Left hindlimb (tissue), 1 donor: ENCODE measurements at places on chromosomes 1 and 21.
A peak's percentile ranks its signal among the peaks of the same experiment; 100 is the strongest.

DNA sequence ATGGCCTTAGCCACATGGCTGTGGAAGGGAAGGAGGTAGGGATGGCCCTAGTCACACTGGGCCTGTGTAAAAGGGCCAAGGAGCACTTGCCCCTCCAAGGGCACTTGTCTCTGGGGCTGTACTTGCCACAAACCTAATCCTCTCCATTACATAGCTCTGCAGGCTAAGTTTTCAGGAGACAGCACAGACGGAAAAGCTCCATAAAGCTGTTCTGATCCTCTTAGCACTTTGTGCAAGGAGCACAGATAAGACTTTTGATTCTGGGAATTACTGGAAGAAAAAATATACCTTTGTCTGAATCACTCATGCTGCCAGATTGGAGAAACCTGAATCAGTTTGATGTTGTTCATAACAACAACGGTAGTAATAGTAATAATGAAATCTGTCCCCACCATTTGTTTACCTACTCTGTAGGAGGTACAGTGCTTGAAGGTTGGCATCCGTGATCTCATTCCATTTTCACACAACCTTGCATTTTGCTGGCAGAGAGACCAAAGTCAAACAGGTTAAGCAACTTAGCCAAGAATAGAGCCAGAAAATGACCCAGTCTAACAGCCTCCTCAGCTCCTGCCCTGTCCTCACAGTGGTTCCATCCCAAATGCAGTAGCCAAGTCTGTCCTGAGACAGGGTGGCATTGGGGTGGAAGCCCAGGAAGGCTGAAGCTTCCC, 207.1 kb downstream of the ROR1 start:
- no peak for DNase-seq

GRCh38 chr1:231618609-231619256, 7.9 kb upstream of the DISC1 start:
- DNase-seq: no peak

DNA sequence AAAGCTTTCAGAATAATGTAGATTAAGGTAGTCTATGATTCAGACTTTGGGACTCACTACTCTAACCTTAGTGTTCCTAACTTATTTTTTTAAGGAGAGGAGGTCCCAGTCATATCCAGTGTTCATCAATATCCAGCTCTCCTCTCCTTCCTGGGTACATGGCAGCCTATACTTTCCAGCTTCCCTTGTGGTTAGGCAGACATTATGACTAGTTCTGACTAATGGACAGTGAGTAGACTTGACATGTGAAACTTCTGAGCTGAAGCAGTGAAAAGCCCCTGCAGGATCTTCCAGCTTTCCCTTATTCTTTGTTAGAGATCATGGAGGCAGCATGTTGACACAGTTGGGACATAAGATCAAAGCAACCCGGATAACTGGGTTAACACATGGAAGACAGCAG, 144.2 kb downstream of the PTPRU start:
- no peak for DNase-seq

DNA sequence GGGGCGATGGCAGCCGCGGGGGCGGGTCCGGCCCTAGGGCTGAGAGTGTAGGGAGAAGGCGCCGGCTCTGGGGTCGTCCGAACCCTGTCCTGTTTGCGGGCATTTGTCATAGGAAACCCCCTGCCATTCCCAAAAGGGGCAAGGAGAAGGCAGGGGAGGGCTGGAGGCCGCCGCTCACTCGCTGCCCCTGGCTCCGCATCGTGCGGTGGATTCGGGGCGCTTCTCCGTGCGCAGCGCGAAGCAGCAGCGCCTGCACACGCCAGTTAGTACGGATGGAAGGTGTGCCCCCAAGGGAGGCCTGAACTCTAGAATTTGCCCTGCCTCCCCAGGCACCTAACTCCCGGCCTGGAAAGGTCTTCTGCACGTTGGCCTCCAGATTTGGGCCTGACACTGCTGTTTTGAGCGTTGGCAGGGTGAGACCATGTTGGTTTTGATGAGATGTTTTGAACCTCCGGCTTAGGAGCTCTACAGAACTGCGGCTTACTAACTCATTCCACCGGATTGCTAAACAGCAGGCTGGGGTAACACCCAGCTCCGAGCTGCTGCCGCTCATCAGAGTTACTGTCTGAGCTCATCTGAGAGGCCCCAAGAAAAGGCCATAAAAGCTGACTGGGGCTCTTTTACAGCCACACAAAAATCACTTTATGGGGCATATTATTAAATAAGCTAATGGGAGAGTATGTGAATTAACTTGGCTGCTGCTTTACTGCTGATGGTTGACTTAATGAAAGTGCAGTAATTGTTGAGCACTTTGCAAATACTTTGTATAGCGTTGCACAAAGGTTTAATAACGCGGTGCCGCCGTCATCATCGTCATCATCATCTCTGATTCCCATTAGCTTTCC, 987 bp downstream of the GPR137B start:
- DNase-seq: peak; percentile 42

DNA sequence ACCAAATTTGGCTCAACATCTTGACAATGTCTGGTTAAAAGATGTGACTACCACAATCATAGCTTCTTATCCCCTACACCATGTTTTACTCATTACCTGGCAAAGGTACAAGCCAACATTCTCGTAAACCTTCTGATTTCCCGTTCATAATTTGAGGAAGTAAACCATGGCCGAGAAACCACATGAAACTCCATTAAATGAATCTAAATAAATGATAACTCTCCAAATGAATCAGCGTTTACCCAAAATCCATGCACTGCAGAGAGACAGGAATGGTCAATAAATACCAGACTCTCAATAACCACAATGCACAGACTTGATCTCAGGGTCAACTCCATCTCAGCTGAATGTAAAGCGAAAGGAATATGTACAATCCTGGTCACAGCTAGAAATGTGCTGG, 125.2 kb downstream of the TYW3 start:
- DNase-seq: no peak

DNA sequence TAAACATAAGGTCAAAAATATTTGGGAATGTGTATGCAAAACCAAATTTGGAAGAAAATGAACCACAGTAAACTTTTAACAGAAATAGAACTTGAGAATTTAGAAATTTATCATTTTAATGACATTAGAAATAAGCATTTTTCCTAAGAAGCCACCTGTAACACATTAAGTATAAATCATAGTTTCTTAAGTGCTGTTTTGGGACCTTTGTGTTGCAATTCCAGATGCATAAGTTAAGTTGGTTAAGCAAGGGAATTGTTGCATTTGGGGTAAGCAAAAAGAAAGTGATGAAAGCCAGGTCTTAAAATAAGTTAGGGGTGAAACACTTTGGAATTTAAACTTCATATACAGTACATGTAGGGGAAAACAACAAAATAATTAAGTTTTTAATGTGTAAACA, 49.8 kb downstream of the CDKN2C start:
- no peak for DNase-seq

- DNase-seq: no peak
Observed at GRCh38 chr1:88800382-88801051, 90.8 kb downstream of the GTF2B start.

DNA sequence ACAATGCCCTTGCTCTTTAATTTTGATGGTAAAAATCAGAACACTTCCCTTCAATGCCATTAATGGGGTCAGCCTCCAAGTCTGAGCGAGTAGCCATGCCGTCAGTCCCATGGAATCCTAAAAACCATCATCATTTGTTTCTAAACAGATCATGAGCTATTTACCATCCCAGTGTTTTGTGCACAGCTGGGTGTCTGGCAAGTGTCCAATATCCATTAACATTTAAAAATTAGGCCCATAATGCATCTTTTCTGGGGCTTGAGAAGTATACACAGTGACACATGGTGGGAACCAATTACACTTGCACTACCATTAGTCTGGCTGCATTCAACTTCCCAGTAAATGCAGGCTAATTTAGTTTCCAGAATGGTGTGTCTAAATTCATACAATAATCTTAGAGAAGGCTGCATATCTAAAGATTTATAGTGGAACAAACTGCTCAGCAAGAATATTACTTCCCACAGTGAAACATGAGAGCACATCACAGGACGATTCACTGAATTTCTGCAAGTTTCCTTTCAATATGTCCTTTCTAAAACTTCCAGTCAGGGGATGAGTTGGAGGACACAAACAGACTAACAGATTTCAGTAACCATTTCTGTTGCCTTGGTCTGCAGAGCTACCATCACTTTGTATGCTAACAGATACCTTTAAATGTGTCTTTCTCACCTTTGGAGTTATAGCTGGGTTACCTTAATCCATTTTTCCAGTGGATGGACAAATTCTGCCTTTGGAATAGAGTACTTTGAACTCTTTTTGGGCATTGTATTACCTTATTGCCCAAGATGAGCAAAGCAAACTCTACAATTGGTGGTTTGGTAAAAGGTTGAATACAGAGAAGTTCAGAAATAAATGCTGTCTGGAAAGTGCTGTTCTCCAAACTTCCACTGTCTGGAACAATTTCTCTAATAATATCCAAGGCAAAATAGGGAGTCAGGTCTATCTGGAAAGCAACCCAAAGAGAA, 258.0 kb downstream of the PTBP2 start:
- no peak for DNase-seq

DNA sequence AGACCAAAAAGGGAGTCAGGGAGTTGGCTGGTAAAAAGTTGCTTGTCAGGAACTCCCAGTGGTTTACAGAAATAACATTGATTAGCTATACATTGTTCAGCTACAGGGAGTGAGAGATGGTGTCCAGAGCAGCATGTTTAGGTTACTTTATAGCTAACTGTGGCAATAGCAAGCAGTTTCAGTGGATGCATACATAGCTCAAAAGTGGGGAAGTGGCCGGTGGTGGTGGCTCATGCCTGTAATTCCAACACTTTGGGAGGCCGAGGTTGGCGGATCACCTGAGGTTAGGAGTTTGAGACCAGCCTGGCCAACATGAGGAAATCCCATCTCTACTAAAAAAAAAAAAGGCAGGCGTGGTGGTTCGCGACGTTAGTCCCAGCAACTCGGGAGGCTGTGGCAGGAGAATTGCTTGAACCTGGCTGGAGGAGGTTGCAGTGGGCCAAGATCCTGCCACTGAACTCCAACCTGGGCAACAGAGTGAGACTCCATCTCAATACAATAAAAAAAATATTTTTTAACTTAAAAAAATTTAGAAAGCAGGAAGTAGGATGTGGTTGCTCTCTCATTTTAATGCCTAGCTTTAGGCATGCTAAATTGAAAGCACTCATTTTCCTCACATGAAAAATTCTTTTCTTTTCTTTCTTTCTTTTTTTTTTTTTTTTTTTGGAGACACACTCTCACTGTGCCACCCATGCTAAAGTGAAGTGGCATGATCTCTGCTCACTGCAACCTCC, 109.7 kb downstream of the PPIAL4G start:
- no peak for DNase-seq

GRCh38 chr1:228304766-228305395, 97.0 kb downstream of the OBSCN start:
- no peak for DNase-seq

GRCh38 chr1:188027613-188028012, 1198.9 kb downstream of the PLA2G4A start:
- no peak for DNase-seq

GRCh38 chr21:20618878-20619277, 379.3 kb upstream of the NCAM2 start:
- DNase-seq: no peak

- DNase-seq: peak; percentile 71
Observed at GRCh38 chr1:156295391-156295947, at the start of gene GLMP. GLMP (minus strand) TSS chr1:156295679; CDS start chr1:156295645, 34 bp downstream.
